ENCODE measurements at places on chromosomes 7 and 10.

GRCh38 chr7:43560742-43561330, 22.1 kb upstream of the STK17A start:
- no peak for DNase-seq

DNA sequence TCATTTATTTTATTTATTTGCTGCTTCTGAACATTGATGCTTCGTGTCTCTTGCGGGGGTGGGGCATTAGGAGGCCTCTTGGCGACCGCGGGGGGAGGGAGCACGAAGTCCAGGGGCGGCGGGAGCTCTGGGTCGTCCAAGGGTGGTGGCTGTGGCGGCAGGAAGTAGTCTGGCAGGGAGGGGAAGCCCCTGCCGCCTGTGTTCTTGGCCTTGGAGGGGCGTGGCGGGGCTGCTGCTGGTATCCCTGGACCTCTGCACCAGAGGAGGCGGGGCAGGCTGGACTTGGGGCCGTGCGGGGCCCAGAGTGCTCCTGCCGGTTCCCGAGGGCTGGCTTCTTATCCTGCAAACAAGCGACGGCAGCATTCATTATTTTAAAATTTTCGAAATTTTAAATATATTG, 70.5 kb upstream of the ABI1 start:
- DNase-seq, result no peak

GRCh38 chr10:95241533-95241932, 47.5 kb downstream of the ACSM6 start:
- DNase-seq, result no peak

- DNase-seq, result no peak
Observed at GRCh38 chr7:128860158-128861073, 2.2 kb upstream of the ATP6V1F start.

DNA sequence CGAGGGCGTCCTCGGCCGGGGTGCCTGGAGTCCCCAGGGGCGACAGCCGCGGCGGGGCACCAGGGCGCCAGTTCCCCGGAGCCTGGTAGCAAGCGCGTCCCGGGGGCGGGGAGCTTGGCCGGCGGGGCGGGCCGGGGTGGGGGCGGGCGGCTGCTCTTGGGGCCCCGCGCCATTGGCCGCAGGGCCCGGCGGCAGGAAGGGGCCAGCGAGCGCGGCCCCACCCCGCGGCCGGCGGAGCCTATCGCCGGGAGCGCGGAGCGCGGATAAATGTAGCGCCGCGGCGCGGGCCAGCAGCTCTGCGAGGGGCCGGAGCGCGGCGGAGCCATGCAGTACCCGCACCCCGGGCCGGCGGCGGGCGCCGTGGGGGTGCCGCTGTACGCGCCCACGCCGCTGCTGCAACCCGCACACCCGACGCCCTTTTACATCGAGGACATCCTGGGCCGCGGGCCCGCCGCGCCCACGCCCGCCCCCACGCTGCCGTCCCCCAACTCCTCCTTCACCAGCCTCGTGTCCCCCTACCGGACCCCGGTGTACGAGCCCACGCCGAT, at the start of gene HHEX:
Gene HHEX, plus strand, starts transcription at position 293 of the 548 bp plus-strand sequence. Its CDS starts 32 bp downstream, at position 325.
- no peak for DNase-seq

- no peak for DNase-seq
Observed at GRCh38 chr7:12572941-12573575, 2.5 kb downstream of the SCIN start.

- no peak for DNase-seq
Observed at GRCh38 chr7:91285696-91286355, 21.6 kb downstream of the FZD1 start.
